ENCODE measurements at places on chromosomes 11 and 22.

- DNase-seq, result peak; percentile 64
These were observed 518 bp upstream of the CHRM1 start for GRCh38 chr11:62921573-62922188.

DNA sequence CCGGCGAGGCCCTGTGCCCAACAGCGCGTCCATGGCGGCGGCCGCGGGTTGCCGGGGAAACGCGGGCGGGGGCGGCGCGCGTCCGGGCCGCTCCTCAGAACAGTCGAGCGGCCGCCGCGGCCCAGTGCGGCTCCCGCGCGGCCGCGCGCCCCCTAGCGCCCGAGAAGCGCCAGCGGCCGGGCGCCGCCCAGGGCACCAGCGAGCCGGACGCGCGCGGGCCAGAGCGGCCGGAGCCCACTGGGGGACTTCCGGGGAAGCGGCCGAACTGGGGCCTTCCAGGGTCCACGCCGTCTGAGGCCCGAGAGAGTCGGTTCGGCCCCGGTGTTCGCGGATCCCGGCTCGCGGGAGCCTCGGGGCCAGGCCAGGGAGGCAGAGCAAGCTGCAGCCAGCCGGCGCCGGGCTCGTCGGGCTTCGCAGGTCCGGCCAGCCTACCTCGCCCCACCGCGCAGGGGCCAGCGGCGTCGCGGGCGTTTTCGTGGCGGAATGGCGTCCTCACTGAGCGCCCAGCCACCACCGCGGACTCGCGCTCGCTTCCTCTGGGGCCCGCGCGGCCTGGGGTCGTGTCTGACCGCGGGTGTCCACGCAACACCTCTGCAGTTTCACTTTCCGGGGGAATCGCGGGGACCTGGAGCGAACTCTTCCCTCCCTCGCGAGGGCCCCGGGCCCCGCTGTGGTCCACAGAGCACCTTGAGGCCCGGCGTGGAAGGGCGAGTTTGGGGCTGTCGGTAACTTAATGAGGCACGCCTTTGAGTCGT is at the start of gene DENND6B:
Gene DENND6B, minus strand, starts transcription at position 57 of the 755 bp plus-strand sequence. Its CDS starts 24 bp downstream, at position 33.
- peak; percentile 86 for DNase-seq

GRCh38 chr11:68349461-68350249 is 37.3 kb downstream of the LRP5 start:
- DNase-seq, result no peak

- no peak for DNase-seq
These were observed 1164.7 kb downstream of the LRRC4C start for GRCh38 chr11:40294741-40295140.

- DNase-seq, result no peak
These were observed 11.8 kb downstream of the DTX4 start for GRCh38 chr11:59183771-59184170.

DNA sequence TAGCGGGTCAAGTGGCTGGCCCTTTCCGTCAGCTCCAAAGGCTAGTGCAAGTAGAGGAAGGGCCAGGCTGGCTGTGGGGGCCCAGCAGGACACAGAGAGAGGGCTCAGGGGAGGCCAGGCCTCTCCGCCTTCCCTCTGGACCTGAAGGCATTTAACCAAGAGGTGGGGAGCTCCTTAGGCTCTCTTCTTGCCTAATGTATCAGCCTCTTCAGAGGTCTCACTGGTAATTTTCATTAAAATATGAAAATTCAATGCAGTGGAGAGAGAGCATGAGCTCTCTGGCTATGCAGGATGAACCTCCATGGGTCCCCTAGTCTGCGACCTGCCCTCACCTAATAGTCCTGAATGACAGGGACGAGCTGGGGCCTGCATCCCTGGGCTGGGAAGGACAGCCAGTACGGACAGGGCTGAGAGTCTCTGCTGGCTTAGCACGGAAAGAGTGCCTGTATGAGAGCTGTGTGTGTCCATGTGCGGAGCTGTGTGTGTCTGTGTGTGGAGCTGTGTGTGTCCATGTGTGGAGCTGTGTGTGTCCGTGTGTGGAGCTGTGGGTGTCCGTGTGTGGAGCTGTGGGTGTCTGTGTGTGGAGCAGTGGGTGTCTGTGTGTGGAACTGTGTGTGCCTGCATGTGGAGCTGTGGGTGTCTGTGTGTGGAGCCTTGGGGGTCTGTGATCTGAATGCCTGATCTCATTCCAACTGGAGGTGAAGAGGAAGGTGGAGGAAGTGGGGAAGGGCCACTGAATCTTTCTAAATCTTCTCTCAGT is 2.4 kb downstream of the ALX4 start:
- DNase-seq, result no peak

DNA sequence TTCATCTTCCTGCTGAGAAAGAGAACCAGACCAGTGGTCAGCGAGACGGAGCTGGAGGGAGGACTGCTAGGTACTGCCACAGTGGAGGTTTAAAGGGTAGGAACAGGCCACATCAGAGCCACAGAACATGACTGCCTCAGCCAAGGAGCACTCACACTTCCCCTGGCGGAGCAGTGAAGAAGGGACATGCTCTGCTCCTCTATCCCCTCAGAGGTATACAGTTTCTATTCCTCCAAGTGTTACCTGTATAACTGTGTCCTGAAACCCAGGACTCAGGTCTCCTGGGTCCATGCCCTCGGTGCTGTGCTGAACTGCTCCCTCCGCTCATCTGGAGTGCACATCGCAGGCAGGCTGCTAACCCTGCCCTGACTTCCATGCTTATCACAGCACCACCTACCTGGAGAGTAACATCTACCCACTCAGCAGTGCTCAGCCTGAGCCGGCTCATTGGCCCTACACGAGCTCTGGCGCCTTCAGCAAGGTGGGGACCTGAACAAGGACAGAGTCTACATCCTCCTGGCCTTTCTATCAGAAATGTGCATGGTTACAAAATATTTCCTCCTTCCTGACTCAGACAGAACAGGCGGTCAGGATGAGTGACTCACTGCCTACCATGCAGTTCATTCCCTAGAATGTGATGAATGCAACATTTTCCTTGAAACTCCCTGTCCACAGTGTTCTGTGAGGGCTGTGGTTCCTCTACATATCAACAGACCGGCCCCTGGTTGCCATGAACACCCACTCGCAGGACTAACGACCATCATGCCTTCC is 52.9 kb downstream of the C11orf58 start:
- DNase-seq, result peak; percentile 88

DNA sequence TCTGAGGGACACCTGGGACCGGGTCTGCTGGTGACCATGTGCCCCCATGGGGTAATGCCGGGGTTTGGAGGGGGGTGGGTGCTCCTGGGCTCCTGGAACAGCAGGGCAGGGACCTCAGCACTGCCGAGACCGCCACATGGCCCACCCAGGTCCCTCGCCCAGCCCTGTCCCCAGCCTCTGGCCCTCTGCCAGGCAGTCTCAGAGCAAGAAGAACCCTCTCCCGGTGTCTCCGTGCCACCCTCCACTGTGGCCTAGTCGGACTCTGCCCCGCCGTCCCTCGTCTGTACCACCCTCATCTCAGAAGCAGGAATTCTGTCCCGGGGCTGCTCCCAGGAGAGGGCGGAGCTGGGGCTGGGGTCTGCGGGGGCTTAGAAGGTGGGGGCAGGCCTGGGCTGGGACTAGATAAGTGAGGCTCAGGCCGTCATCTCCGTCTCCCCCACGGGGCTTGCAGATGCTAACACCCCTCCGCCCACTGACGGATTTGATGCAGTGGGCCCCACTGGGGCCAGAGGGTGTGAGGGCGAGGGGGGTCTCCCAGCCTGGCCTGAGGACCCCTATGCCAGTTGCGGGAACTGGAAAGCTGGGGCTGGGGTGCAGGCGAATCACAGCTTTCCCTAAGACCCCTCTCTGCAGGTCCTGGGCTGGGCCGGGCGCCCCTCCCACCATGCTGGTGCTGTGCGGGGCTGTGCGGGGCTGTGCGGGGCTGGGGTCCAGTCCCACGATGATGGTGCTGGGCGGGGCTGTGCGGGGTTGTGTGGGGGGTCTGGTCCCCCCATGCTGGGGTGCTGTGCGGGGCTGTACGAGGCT is 1.1 kb downstream of the MUC5AC start:
- no peak for DNase-seq

GRCh38 chr22:22171357-22172218 is 73.0 kb upstream of the VPREB1 start:
- peak; percentile 22 for DNase-seq

- DNase-seq, result peak; percentile 70
These were observed 7.0 kb upstream of the L3MBTL2 start for GRCh38 chr22:41198027-41198580.

- no peak for DNase-seq
These were observed 110.4 kb downstream of the ELP4 start for GRCh38 chr11:31619980-31620379.

DNA sequence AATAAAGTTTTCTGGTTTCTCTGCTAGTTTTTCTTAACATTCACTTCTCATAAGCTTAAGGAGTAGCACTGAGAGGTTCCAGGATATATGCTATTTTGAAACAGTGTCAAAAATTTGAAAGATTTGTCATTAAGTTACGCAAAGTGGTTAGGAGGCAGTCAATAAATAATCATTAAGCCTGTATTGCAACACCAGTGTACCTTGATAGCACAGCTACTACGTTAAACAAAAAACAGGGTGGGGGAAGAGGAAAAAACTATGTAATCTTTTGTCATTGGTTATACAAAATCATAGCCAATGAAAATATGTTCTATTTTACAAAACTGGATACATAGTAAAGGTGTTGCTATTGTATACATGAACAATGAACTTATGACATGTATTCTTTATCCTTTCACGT is 30.4 kb upstream of the PITPNB start:
- no peak for DNase-seq

GRCh38 chr11:46465683-46466082 is 74.1 kb upstream of the CHRM4 start:
- DNase-seq, result no peak

DNA sequence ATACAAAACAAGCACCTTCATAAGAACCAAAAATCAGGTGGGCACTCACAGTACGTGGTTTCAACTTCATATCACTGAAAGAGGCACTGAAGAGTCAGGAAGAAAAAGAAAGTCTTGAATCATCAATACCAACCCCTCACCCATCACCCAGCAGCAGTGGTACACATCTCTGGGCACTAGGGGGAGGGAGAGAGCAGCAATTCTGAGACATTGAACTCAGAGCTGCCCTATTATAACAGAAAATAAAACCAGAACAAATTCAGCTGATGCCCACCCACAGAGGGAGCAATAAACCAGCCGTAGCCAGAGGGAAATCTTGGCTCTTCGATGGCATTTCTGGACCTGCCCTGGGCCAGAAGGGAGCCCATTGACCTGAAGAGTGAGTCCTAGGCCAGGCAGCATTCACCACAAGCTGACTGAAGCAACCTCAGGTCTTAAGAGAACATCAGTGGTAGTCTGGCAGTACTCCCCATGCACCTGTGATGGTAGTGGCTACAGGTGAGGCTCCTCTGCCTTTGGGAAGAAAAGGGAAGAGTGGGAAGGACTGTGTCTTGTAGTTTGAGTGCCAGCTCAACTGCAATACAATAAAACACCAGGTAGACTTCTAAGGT is 42.2 kb upstream of the FAM181B start:
- peak; percentile 60 for DNase-seq

GRCh38 chr11:114362326-114362725 is 38.0 kb downstream of the C11orf71 start:
- no peak for DNase-seq

All from Daoy (cell line).